ENCODE measurements at places on chromosomes 1 and 21.
A peak's percentile ranks its signal among the peaks of the same experiment; 100 is the strongest.

GRCh38 chr1:208010487-208011071 is 99.7 kb upstream of the CD34 start:
- DNase-seq: no peak

DNA sequence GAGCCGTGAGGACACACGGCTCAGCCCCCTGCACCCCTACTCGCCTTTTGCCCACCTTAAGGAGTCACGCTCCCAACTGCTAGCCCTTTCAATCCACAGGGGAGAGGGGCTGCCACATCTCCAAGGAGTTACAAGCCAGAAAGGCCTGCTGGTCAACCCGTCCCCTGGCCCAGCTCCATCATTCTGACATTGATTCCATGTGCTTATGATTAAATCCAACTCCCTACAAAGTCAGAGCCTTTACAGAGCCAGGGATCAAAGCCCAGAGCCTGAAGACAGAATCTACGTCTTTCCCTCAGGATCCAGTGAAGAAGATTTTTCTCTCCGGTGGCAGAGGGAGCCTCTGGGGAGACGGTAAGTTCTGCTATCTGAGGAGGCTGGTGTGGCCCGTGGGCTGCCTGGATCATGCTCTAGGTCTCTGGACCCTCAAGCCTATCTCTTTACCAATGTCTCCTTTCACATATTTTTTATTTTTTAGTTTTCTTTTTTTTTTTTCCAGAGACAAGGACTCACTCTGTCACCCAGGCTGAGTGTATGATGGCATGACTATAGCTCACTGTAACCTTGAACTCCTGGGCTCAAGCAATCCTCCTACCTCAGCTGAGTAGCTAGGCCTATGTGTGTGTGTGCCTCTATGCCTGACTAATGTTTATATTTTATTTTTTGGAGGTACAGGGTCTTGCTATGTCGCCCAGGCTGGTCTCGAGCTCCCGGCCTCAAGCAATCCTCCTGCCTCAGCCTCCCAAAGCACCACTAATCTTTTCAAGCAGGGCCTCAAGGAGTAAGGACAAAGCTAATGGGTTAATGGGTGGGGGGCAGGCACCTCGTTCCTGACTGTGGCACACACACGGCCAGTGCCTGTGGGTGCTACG is 61.3 kb downstream of the SLC66A1 start:
- no peak for DNase-seq

DNA sequence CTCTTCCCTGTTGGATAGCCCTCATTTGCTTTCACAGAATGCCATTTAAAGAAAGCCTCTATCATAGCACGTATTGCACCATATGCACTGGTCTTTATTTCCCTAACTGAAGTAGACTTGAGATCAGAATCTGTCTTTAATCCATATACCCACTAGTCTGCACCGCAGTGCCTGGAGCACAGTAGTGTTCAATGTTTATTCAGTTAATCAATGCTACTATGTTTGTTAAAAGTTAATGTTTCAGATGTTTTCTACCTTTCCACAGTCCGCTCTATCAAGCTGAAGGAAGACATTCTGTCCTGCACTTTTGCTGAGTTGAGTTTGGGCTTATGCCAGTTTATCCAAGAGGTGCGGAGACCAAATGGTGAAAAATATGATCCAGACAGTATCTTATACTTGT is 139.2 kb downstream of the ZMYM4 start:
- DNase-seq: no peak

DNA sequence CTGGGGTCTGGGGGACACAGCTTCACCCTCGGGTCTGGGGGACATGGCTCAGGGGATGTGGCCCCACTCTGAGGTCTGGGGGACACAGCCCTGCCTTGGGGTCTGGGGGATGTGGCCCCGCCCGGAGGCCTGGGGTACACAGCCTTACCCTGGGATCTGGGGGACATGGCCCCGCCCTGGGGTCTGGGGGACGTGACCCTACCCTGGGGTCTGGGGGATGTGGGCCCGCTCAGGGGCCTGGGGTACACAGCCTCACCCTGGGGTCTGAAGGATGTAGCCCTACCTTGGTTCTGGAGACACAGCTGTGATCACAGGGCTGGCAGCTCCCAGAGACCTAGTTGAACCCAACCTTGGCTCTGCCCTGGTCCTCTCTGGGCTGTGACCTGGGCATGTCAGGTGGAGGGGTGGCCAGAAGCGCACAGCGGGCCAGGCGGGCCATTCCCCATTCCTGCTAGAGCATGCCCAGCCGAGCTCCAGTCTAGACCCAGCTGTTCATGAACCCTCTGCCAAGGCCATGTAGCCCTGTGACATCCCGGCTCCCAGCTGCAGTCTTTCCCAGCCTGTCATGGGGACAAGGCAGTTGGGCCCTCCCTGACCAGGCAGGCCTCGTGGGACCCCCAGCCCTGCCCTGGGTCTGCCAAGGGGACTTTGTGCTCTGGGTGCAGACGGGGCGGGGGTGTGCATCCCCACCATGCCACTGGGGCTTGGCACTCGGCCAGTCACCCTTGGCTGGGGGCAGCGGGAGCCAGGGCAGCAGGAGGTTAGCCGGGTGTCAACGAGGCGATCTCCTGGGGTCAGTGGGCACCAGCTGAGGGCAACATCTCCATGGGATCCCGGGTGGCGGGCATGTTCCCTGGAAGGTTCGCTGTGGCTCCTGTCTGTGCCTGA is 43.9 kb downstream of the WNT9A start:
- no peak for DNase-seq

DNA sequence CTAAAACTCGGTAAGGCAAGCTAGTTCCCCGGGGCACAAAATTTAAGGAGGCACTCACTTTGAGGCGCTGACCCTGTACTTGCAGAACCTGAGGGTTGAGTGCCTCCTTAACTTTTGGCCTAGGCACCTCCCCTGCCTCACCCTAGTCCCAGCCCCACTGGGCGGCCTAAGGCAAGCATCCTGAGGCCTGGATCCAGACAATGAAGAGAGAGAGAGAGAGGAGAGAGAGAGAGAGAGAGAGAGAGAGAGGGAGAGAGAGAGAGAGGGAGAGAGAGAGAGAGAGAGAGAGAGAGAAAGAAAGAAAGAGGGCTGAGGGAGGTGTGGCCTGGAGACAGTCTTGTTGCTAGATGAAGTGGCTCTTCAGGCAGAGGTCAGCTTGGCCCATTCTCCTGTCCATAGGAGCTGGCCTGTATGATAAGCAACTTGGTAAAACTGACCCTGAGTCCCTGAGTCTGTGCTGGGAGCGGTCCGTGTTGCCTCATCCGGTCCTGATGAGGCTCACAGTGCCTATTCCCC is 7.4 kb upstream of the LRRN2 start:
- no peak for DNase-seq

DNA sequence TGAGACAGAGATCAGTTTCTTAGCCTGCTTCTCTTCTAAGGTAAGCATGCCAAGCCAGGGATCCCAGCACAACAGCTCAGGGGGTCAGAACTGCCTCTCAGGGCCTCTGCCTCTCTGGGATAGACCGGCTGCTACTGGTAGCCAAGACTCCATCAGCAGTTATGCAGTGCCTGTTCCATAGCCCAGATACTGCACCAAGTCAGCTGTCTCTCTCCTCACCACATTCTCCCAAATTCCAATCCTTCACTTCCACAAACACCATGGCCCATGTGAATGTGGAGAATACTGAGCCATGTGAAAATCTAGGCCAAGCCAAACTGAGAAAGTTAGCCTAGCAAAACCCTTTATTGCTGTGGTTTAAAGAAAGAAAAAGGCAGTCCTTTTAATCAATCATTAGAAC is 37.5 kb downstream of the CDC42BPA start:
- no peak for DNase-seq

GRCh38 chr1:31483012-31483946 is 70.3 kb downstream of the SERINC2 start:
- no peak for DNase-seq

GRCh38 chr1:209416039-209416438 is 167.5 kb upstream of the CAMK1G start:
- no peak for DNase-seq

DNA sequence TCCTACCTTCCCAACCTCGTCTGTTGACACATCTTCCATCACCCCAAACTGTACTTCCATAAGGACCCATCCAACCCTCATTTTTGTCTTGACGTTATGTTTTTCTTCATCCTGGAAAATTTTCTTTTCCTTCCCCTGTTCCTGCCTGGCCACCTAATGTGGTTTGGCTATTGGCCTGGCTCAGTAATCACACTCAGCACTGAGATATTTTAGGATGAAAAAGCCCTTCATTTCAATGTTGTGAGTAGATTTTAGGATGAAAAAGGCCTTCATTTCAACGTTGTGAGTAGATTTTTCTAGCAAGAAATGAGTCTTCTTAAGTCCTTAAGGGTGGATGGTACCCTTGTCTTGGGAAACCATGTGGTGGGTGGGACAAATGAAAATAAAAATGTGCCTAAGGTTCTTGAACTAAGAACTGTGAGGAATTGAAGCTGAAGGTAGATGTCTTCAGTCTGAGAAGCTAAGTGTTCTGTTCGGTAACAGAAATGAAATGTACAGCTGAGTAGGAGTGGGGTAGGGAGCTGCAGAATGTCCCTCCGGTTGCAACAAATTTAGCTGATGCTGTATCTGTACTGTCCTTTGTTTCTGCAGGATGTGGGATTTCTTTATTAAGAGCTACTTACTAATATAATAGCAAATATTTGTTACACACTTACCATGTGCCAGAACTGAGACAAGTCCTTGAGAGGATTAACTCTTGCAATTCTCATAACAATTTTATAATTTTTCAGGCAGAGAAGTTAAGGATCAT is 36.1 kb downstream of the DNTTIP2 start:
- no peak for DNase-seq

DNA sequence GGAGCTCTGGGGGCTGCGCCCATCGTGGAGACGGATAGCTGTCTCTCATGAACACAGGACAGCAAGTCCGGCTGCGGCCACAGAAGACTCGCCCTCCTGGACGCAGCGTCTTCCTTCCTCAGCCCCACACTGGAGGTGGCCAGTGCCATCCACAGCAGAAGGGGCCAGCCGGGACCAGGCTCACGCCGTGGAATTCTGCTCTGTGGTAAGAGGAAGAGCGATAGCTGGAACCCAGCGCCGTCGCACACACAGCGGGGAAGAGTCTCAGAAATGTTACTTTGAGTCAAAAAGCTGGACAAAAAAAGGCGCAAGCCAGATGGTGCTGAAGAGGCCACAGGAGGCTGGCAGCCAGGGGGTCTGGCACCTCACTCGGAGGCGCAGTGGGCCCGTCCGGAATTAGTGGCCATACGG is 113.9 kb upstream of the COL6A1 start:
- DNase-seq: no peak

GRCh38 chr1:85296980-85297379 is 20.5 kb upstream of the BCL10 start:
- DNase-seq: no peak

DNA sequence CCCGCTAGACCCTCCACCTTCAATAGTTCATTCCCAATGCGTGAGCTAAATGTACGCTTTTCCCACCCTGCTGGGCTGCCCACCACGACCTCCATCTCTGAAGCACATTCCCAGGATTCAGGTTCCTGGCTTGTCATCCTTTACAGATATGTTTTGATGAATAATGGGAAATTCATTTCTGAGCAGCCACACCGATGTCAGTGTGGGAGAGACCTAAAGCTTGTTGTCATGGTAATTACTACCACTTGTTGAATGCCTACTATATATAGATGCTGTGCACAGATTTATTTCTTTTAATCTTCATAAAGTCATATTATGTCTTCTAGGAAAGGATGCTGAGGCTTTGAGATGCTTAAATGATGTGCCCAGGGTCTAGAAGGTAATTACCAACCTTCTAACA is 8.0 kb downstream of the RCSD1 start:
- DNase-seq: no peak

GRCh38 chr1:165416876-165417275 is 28.1 kb downstream of the RXRG start:
- DNase-seq: no peak

DNA sequence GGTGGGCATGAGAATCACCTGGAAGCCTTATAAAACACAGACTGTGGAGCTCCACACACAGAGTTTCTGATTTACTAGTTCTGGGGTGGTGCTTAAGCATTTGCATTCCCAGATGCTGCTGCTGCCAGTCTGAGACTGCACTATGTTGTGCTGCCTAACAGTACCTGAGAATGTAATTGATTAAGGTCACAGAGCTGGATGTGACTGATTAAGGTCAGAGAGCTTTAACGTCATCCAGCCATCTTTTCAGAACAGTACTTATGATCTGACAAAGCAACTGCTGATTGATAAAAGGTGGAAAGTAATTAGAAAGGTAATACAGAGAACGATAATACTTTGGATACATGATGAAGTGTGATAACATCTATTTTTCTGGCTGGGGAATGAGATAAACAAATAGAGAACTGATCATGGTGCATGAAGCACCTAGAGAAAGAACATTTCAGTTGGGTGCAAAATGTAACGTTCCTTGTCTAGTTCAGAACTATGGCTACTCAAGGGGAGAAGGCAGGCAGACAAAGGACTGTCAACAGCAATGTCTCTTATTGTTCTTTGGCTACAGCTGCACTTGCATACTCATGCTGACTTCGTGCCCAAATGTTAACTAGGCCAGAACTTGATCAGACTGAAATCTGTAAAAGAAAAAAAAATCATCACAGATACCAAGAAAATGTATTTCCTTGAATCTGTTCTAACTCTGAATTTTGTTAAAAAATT is 3.7 kb upstream of the UCK2 start:
- DNase-seq: no peak

GRCh38 chr1:198849093-198849492 is 210.3 kb downstream of the PTPRC start:
- no peak for DNase-seq

GRCh38 chr1:217712925-217713597 is 81.9 kb downstream of the SPATA17 start:
- no peak for DNase-seq

DNA sequence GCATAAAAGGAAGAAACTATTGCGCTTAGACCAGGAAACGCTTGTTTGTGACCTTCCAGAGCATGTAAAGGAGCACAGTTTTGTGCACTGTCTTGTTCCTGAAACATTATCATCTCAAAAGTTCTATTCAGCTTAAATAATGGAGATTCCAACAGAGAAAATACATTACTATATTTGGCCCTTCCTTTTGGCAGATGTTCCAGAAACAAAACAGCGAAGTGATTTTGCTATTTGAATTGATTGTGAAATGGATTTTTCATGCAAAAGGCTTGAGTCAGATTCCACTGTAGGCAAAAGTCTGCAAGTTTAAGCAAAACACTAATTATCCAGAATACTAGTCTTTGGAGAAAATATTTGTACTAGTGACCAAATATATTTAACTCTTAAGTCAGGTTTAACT is 80.3 kb upstream of the PTBP2 start:
- no peak for DNase-seq

GRCh38 chr1:111923766-111924165 is 65.7 kb downstream of the KCND3 start:
- no peak for DNase-seq

DNA sequence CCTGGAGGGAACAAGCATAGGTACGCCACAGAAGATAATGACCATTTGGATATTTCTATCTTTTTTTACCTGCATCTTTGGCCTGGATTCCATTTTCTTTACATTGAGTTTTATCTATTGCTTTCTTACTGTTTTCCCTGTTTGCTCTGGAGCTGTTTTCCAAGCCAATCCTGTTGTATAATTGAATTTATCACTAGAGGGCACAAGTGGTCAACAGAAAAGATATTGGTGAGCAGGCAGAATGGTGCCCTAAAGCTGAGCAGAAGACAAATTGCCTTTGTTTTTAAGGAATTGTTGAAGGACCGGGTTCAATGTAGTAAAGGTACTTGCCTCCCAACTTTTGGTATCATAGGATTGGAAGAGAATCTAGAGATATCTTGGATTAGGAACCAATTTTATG is 152.8 kb downstream of the PPP1R12B start:
- DNase-seq: peak; percentile 7

Measured in GM20000 (cell line).